Thymus (tissue), 14 donors: ENCODE measurements at places on chromosomes 4 and X. TPM values are rescaled to one million over a fixed set of nuclear protein-coding genes. Genes with fewer than 3 reads are reported as not detected.

GRCh38 chr4:150952167-150952845 lies 62.8 kb downstream of the LRBA start:
- DNase-seq = no peak

- no peak for DNase-seq
Measured at GRCh38 chrX:46463682-46464081, 81.5 kb downstream of the ZNF674 start.

GRCh38 chr4:78360466-78360865 lies 191.1 kb upstream of the ANXA3 start:
- DNase-seq = no peak

DNA sequence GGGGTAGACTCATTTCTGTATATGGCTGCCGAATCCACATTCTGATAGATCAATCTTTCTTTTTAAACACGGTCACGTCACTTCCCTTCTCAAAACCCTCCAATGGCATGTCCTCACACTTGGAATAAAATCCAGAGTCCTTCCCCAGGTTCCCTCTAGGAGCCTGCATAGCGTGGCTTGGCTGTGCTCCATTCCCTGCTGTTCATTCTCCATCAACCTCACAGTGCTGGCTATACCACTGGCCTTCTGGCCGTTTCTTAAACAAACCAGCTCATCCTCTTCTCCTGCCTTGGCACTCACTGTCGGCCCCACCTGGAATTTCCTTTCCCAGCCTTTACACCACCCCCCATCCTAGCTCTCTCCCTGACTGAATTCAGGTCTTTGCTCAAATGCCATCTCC lies 77.1 kb downstream of the RBM47 start:
- no peak for DNase-seq

GRCh38 chrX:1535241-1536041 lies 1.5 kb downstream of the P2RY8 start:
- peak; percentile 48 for DNase-seq

GRCh38 chr4:78032446-78032845 lies 24.7 kb upstream of the FRAS1 start:
- no peak for DNase-seq

- no peak for DNase-seq
Measured at GRCh38 chrX:36422368-36422767, 502.8 kb downstream of the CFAP47 start.

- no peak for DNase-seq
Measured at GRCh38 chr4:98873059-98873458, 55.9 kb downstream of the EIF4E start.

DNA sequence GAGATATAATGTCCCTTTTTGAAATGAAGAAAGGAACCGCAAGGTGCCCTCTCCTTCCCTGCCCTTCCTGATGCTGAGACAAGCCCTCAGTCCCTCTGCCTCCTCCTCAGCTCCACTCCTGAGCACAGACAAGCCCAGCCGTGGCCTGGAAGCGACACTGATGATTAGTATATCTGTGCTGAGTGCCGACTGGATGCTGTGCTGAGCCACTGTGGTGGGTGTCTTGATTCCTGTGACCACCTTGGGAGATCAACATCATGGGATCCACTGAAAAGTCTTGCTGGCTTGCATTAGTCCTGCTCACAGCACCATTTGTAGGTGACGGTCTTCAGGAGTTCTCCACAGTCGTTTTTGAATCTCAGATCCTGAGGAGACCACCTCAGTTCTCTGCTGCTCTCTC lies 59.5 kb upstream of the HGFAC start:
- no peak for DNase-seq

- DNase-seq = no peak
Measured at GRCh38 chrX:39827951-39828350, 269.8 kb downstream of the BCOR start.

DNA sequence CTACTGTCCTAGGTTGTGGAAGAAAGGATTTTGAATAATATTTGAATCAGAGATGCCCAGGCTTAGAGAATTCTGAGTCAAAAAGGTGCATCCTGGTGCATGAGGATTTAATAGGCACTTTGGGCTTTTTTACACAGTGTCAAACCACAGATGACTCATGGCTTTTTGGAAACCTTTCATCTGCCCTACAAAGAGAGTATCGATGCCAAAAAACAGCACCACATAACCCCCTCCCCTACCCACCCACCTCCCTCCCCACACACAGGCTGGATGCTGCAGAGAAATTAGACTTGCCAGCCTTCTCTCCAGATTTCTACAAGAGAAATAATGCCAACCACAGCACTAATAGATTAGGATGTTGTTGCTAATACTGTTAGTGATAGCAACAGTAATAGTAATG lies 779.3 kb downstream of the NLGN4X start:
- DNase-seq = no peak

- DNase-seq = no peak
Measured at GRCh38 chrX:18406531-18407266, 18.7 kb upstream of the CDKL5 start.

GRCh38 chr4:88791274-88791673 lies 93.6 kb upstream of the NAP1L5 start:
- DNase-seq = no peak

DNA sequence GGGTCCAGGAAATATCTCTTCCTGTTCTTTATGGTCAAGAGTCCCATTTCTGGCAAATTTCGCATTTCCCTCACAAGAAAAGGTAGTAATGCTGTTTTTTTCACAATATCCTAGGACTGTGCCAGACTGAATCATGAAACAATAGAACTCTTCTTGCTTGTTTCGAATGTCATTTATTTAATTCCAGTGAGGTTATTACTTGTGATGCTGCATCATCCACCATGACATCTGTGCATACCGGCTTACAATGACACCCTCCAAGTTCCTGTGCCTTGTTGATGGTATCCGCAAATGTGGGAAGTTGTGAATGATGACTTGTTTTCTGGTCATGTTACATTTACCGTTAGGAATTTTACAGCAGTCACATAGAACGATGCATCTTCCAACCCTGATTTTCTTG lies 42.9 kb upstream of the SPRY1 start:
- no peak for DNase-seq

DNA sequence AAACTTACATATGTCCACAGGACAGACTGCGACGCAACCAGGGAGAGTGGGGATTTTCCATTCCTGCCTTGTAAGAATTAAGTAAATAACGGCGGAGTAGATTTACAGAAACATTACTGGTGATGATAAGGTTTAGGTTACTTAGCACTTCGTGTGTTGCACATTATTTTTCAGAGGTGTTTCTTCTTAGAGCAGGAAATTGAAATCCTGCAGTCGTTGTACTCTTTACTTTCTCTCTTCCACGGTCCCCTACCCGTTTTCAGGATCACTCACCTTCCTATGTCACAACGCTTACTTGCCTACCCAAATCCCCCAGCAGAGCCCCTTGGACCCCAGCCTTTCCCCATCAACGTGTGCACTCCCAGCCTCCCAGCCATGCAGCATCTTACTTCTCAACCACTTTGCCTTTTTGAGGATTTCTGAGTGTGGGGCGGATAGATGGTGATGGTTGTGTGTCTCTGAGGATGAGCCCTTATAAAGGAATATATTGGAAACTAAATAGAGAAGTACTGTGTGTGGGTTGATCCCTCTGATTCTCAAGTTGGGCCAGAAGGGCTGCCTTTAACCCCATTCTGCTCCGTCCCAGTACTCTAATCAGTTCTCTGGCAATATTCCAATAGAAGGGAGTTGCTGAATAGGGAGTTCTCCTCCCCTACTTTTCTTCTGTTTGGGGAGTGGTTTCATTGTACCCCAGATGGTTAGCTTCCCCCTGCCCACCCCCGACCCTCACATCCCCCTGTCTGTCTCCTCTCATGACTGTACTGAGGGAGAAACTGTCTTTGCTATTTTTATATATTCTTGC lies 1.6 kb downstream of the MID2 start:
- DNase-seq = no peak

GRCh38 chr4:41969671-41970070 lies 11.9 kb upstream of the DCAF4L1 start:
- DNase-seq = no peak

DNA sequence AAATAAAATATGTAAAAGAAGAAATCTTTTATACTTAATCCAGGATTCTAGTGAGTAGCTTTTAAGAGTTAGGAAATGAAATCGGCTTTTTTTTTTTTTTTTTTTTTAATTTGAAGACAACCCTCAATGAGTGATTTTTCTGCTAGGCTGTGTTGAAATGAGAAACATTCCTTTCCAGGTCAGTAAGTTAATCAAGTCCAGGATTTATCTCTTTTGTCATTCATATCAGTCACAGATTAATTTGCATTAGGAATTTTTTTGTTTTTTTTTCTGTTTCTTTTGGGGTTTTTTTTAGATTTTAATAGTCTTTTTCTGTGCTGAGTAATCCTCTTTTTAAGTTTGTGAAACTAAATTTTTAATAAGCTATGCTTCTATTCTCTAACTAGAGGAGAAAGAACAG lies 448.1 kb downstream of the ADGRL3 start:
- DNase-seq = no peak

DNA sequence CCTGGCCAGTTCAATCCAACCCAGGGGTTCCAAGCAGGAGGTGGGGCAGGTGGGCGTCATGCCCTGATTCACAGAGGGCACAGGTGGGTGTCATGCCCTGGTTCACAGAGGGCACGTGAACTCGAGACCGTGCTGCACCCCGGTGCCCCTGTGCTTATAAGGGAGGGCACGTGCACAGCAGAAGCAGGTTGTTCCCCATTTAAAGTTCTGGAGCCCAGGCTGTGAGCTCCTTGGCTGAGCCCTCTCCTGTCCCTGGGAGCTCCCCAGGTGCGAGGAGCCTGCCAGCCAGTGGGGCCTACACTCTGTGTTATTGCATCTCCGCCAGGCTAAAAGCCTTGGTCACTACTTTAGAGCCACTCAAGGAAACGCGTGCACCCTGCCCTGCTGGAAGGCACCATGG lies 3.2 kb upstream of the CPZ start:
- DNase-seq = no peak

DNA sequence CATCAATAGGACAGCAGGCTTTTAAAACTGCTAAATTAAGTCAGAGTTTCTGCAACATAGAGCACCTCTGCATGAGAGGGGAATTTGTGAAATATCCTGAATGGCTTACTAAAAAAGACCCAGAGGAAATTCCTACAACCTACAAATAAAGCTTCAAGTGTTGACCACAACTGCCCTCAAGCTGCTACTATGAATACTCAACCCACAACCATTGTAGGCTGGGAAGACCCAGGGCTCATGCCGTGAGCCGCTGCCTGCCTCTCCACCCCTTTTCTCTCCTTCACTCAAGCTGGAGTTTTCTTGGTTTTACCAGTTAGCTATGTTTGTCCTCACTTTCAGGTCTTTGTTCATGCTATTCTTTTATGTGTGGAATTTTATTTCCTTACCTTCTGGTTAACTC lies 151.6 kb downstream of the EMCN start:
- no peak for DNase-seq

- no peak for DNase-seq
Measured at GRCh38 chr4:139987502-139987850, 166.5 kb downstream of the MAML3 start.

DNA sequence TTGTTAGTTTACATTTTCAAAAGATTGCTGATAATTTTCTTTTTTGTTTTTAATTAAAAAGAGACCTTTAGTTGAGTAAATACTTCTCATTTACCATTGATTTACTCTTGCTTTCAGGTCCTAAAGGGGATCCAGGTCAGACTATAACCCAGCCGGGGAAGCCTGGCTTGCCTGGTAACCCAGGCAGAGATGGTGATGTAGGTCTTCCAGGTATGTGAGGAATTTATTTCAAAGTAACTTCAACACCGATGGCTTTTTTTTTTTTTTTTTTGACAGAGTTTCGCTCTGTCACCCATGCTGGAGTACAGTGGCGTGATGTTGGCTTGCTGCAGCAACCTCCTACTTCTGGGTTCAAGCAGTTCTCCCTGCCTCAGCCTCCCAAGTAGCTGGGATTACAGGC lies 135.1 kb downstream of the IRS4 start:
- no peak for DNase-seq

GRCh38 chr4:147822128-147822527 lies 90.2 kb downstream of the ARHGAP10 start:
- no peak for DNase-seq

GRCh38 chr4:131603705-131604104 lies 1545.4 kb upstream of the PCDH10 start:
- DNase-seq = no peak

- no peak for DNase-seq
Measured at GRCh38 chr4:155403886-155404285, 27.1 kb upstream of the MAP9 start.

DNA sequence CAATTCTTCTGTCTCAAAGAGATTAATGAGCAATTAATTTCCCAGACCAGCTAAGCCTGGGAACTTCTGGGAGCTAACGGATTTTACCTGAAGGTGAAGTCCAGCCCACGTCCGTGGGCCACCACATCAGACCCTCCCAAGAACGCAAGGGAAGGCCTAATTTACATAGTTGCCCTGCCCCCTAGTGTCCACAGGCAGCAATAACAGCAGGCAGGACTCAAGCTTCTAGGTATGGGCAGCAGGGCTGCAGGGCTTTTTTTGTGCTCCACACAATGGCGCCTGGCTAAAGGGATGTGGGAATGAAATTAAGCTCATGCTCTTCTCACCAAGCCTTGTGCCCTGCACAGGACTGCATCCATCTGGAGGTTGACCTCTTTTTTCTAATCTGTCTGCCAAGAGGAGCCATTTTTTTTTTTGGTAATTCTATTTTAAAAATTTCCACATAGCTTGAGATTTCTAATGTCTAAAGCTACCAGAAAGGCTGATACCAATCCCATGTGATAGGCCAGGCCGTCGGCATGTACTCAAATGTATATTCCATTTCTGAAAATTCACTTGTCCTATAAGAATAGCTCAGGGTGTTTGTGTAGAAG lies 111.9 kb upstream of the TMEM164 start:
- DNase-seq = peak; percentile 28

DNA sequence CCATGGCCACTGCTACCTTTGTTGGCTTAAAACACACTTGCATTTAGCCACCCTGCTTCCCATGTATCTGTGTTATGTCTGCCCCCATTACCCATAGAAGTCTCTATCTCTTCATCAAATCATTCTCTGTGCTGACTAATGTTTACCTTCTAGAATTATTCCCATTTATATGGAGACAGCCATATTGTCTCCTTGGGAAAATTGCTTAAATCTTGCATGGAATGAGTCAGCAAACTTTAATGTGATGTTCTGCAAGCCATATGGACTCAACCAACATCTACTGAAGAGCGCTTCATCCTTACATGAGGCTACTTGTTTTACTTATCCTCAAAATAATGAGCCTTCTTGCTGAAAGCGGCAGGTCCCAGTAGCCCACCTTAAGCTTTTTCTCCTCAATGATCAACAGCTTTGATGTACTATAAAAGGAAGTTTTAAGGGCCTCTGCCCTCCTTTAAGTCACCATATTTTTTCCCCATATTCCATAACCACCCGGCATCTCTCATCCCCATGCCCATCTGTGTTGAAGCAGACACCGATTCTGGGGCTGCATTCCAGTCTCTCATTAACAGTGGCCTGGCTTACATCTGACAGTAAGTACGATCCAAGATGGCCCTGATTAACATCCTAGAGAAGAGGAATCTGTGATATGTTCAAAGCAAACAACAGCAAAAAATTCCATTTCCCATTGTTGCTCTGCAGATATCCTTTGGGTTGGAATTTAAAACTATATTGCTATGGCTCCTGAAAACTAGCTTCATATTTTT lies 130.4 kb downstream of the ARHGAP6 start:
- no peak for DNase-seq

Gene MAGEB3
- total RNA-seq = not detected

Gene BCLAF3
- 4.4 TPM for total RNA-seq

Gene PUDP
- 18.8 TPM for total RNA-seq

Gene LRPAP1
- 67.7 TPM for total RNA-seq

Gene TLR6
- total RNA-seq = 2.5 TPM

Gene GLRA3
- total RNA-seq = 0.05 TPM

Gene ENAM
- total RNA-seq = 1.2 TPM

Gene PAGE4
- 0.80 TPM for total RNA-seq

Gene C1QTNF7
- total RNA-seq = 0.61 TPM

Gene SPINK2
- 5.8 TPM for total RNA-seq

Gene CITED1
- total RNA-seq = 0.52 TPM
